Stomach (tissue), 19 donors: ENCODE measurements at places on chromosomes 2 and 18. TPM values are rescaled to one million over a fixed set of nuclear protein-coding genes. Genes with fewer than 3 reads are reported as not detected.

Gene NTSR2
- not detected for total RNA-seq

Gene TFPI
- total RNA-seq = 23.9 TPM

Gene PIEZO2
- total RNA-seq = 6.1 TPM

Gene MYO5B
- 54.5 TPM for total RNA-seq

Gene SIX3
- total RNA-seq = not detected

Gene UGT1A4
- total RNA-seq = 0.73 TPM

Gene CDCA7
- total RNA-seq = 7.6 TPM

Gene GPR35
- 13.0 TPM for total RNA-seq

Gene IL36RN
- not detected for total RNA-seq

GRCh38 chr2:203993560-203993959, 57.0 kb downstream of the ICOS start:
- H3K27me3 ChIP-seq = no peaks in the 10 kb centered on the region
- no peaks in the 10 kb centered on the region for H3K4me1 ChIP-seq
- DNase-seq = no peak
- no peaks in the 10 kb centered on the region for H3K36me3 ChIP-seq

DNA sequence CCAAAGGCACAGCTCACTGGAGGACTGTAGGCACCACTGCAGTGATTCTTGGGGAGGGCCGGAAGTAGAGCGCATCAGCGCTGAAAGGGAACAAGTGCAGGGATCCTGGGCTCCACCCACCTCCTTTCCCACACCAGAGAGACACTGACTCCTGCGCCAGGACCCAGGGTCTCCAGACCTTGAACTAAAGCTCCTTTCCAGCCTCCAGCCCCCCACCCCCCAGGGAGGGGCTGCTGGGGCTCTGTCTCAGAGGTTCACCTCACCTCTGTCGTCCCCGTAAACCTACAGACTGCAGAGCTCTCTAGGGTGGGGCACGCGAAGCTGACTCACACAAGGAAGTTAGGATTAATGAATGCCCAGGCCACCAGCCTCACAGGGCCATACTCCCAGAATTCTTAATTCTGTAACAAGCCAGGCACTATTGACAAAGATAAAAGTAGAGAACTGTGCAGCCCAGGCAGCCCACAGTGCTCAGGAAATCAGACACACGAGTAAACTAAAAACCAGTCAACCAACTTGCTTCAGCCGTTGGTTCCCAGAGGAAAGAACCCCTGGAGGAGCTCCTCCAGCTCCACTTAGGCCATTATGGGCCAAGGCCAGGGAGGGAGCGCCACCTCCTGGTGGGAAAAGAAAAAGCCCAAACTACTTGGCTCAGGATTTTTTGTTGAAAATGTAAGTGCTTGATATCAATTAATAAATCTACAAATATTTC, 45.1 kb upstream of the ACAA2 start:
- peaks cover 21% of the 10 kb centered on the region for H3K4me1 ChIP-seq
- no peak overlapping the region for H3K4me3 ChIP-seq
- peak overlapping the region; percentile 73 for H3K27ac ChIP-seq
- no peaks in the 10 kb centered on the region for H3K36me3 ChIP-seq
- no peaks in the 10 kb centered on the region for H3K27me3 ChIP-seq

- no peaks in the 10 kb centered on the region for H3K27me3 ChIP-seq
- H3K36me3 ChIP-seq = no peaks in the 10 kb centered on the region
- no peak for DNase-seq
- H3K4me1 ChIP-seq = no peaks in the 10 kb centered on the region
- no peak overlapping the region for H3K27ac ChIP-seq
These were observed 350.5 kb upstream of the ETAA1 start for GRCh38 chr2:67046591-67046990.

DNA sequence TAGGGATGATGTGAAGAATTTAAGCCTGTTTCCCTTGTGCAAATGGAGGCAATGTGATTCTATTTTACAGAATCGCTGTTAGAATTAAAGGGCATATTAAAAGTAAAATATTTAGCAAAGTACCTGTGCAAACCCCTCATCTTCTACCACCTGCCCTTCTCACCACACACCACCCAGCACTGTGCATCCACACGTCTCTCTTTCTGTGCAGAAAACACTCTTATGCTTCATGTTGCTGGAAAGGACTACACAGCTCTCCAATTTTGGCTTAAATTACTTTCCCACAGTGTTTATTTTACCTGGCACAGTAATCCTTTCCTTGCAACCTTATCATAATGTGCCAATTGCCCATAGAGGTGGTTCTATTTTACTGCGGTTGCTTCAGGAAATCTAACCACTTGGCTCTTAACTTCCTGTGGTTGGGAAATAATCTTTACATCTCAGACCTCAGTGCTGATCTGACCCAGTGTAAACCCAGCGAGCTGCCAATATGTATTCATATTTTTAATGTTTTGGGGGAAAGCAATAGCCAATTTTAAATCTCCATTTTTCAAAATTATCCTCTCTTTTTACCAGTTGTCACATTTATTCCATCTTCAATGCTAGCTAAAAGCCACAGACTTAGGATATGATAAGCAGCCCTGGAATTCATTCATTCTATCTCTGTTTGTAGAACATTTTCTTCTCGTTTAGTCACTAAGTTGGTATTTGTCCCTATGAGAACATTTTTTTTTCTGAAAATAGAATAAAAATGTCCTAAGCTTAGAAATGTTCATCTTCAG, 250.9 kb downstream of the DSEL start:
- no peaks in the 10 kb centered on the region for H3K4me1 ChIP-seq
- no peak overlapping the region for H3K27ac ChIP-seq
- no peaks in the 10 kb centered on the region for H3K36me3 ChIP-seq
- no peak overlapping the region for H3K4me3 ChIP-seq
- DNase-seq = no peak

DNA sequence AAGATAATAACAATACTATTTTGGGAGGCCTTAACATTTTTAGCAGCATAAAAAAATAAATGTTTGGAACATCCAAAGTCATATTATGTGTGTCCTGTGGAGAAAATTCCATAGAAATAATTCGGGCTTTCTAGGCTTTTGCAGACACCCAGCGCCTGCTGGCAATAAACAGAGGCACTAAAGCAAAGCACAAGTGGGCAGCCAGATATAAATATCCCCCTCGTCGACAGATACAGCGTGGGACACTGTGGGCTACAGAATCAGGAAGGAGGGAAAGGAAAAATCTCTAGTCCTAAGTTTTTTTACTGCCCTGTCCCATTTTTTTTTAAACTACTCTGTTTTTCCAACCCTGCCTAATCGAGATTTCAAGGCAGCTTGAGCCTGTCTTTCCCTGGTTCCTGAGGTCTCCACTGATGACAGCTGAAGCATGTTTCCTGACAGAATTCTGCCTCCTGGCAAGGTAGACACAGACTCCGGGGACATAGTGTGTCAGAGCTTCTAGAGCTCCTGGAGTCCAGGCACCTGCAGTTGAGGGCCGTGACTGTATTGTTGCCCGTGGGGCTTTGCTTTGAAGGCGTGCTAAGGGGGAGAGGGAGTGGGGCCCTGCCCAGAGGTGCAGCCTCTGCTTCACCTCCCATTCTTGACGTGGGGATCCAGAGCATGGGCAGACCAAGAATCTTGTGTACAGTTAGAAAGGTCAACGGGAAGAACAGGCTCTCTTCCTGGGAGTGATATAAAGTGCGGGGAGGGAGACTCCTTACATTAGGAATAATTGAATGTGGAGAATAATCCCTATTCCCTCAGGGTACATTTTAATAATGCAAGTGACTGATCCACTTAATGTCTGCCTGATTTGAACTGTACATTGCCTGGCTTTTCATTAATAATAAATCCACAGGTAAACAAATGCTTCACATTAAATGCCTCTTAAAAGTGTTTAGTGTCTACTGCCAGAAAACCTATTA, 232.3 kb downstream of the DCC start:
- no peaks in the 10 kb centered on the region for H3K36me3 ChIP-seq
- no peak overlapping the region for H3K4me3 ChIP-seq
- no peak overlapping the region for H3K27ac ChIP-seq
- H3K4me1 ChIP-seq = no peaks in the 10 kb centered on the region
- no peak for DNase-seq

GRCh38 chr2:173446722-173447121, 92.0 kb downstream of the CDCA7 start:
- H3K27ac ChIP-seq = no peak overlapping the region
- H3K27me3 ChIP-seq = no peaks in the 10 kb centered on the region
- no peak overlapping the region for H3K4me3 ChIP-seq

- H3K4me1 ChIP-seq = peaks cover 26% of the 10 kb centered on the region
- H3K27me3 ChIP-seq = no peaks in the 10 kb centered on the region
- H3K27ac ChIP-seq = peak overlapping the region; percentile 89
- H3K4me3 ChIP-seq = peak overlapping the region; percentile 86
- H3K36me3 ChIP-seq = no peaks in the 10 kb centered on the region
- DNase-seq = no peak
These were observed 864 bp upstream of the XPO1 start for GRCh38 chr2:61538920-61539520.

DNA sequence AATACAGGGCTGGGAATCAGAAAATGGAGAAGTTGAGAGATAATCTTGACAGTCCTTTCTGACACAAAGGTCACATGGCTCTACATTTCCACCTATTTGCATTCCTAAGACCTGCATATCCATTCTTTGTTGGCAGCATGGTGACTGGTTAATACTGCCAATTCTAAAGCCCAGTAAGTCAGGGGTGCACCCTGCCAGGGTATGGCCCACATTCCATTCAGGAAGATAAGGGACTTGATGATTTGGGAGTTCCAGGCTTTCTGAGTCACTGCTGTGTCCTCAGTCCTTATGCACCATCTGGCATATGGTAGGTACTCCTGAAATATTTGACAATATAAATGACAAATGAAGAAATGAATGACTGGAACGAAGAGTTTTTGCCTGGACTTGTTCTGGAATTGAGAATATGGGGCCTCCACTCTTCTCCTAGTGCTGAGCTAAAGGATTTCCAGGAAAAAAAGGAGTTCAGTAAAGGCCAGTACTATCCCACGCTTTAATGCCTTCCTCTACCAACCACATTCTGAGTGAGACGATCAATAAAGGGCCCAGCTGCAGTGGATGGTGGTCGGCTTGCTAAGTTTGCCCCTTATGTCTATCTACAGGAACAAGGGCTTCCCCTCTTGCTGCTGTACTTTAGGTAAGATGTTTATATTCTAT, 31.7 kb upstream of the EIF2AK3 start:
- no peak for DNase-seq
- H3K4me3 ChIP-seq = peak overlapping the region; percentile 2
- peaks cover 16% of the 10 kb centered on the region for H3K4me1 ChIP-seq
- H3K36me3 ChIP-seq = no peaks in the 10 kb centered on the region

DNA sequence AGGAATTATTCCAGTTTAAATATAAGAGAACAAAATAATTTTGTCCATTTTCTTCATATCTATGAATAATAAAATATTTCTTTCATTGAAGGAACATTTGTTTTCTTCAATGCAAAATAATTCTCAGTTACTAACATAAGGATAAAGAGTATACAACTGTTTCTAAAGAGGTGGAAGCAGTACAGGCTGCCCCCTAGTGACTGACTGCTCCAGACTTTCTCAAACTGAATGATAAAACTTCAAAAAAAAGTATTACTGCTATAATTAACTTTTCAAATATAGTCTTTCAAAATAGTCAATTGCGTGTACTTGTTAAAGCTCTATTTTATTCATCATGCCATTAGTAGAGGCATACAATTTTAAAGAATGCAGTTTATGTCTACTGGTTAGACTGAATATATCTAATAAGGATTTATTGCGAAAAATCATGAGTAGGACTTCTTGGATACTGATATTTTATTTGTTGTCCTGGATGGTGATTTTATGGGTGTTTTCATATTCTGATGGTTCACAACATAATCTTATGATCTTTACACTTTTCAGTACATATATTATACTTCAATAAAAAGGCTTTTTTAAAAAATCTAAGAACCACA, 100.1 kb downstream of the WDPCP start:
- no peaks in the 10 kb centered on the region for H3K27me3 ChIP-seq
- H3K27ac ChIP-seq = no peak overlapping the region
- H3K4me3 ChIP-seq = no peak overlapping the region
- DNase-seq = peak; percentile 69

GRCh38 chr2:136375017-136375901, 257.3 kb upstream of the CXCR4 start:
- H3K4me3 ChIP-seq = no peak overlapping the region
- no peak overlapping the region for H3K27ac ChIP-seq
- H3K4me1 ChIP-seq = no peaks in the 10 kb centered on the region
- no peaks in the 10 kb centered on the region for H3K36me3 ChIP-seq
- no peaks in the 10 kb centered on the region for H3K27me3 ChIP-seq
- no peak for DNase-seq

DNA sequence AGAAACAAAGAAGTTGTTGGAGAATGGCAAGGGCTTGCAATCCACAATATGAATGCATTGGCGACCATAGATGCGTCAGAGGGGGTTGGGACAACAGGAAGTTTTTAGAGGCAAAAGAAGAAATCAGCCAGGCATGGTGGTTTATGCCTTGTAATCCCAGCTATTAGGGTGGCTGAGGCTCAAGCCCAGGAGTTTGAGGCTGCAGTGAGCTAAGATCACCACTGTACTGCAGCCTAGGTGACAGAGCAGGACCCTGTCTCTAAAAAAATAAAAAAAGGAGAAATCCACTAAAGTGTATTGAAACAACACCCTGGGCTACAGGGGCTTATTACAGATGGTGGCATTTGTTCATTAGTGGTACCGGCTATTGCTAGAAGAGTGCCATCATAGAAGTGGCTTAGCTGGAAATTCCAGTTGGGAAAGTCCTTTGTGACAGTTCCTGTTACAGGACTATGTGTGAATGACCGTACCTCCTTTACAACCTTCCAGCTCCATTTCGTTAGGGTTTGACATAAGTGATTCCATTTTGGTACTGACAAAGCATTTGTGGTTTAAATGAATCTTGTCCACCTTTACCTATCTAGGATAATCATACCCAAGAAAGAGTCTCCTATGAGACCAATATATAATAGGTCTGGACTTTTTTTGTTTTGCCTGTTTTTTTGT, 10.7 kb upstream of the WDSUB1 start:
- peak; percentile 59 for DNase-seq
- no peaks in the 10 kb centered on the region for H3K27me3 ChIP-seq
- H3K36me3 ChIP-seq = no peaks in the 10 kb centered on the region
- H3K4me3 ChIP-seq = no peak overlapping the region
- H3K4me1 ChIP-seq = no peaks in the 10 kb centered on the region

GRCh38 chr2:40540026-40540425, 88.1 kb upstream of the SLC8A1 start:
- H3K36me3 ChIP-seq = no peaks in the 10 kb centered on the region
- H3K27ac ChIP-seq = no peak overlapping the region
- H3K4me3 ChIP-seq = no peak overlapping the region
- DNase-seq = peak; percentile 19
- H3K27me3 ChIP-seq = no peaks in the 10 kb centered on the region

DNA sequence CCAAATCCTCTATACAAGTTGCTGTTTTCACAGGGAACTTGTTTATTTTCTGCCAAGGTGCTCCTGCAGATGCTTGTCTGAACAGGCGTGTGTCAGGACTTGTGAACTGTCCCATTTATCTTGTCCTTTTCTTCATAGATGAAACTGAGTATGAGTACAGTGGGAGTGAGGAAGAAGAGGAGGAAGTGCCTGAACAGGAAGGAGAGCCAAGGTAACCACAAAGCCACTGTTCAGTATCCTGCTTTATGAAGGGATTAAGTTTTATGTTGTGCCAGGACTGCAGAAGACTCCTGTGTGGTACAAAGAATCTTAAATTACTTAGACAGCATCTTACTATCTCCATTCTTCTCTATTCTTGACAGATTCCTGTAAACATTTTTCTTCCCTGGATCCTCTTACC, 145.0 kb downstream of the MAP4K4 start:
- no peak overlapping the region for H3K27ac ChIP-seq
- H3K36me3 ChIP-seq = peaks cover 86% of the 10 kb centered on the region
- no peaks in the 10 kb centered on the region for H3K4me1 ChIP-seq
- no peak for DNase-seq

GRCh38 chr2:191010887-191011885, 2.8 kb downstream of the STAT1 start:
- peaks cover 58% of the 10 kb centered on the region for H3K4me1 ChIP-seq
- DNase-seq = no peak
- no peak overlapping the region for H3K4me3 ChIP-seq
- peaks cover 48% of the 10 kb centered on the region for H3K36me3 ChIP-seq
